ENCODE measurements at places on chromosomes 7 and 10.

- no peaks in the 10 kb centered on the region for H3K4me1 ChIP-seq
- peak; percentile 80 for DNase-seq
- no peaks in the 10 kb centered on the region for H3K36me3 ChIP-seq
- no peak overlapping the region for H3K4me3 ChIP-seq
- no peak overlapping the region for H3K27ac ChIP-seq
- no peaks in the 10 kb centered on the region for H3K27me3 ChIP-seq
Observed at GRCh38 chr7:131745390-131746248, 189.2 kb upstream of the PODXL start.

DNA sequence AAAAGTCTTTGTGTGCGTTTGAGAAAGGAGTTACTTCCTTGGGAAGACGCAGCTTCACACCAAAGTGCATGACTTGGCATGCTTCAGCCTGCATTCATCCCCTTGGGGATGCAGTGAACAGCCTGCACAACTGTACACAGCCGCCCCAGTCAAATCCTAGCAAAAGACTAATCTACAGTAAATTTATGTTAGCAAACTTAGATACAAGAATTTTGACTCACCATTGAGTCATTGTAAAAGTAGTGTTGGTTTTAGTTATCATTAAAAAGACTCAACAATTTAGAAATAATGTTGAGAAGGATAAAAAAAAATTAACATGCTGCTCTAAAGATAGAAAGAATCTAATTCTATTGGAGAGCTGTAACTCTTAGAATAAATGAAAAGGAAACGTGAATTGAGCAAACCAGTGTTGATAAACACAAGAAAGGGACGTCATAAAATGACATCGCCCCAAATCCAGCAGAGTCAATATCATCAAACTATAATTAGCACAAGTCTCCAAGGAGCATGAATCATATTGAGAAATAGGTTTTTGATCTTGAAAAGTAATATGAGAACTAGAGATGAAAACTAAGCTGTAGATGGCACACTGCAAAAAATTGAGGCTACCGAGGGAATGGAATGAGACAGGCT lies 11.9 kb upstream of the OPTN start:
- H3K4me3 ChIP-seq, result no peak overlapping the region
- DNase-seq, result peak; percentile 42
- no peaks in the 10 kb centered on the region for H3K4me1 ChIP-seq
- H3K36me3 ChIP-seq, result no peaks in the 10 kb centered on the region
- H3K27me3 ChIP-seq, result no peaks in the 10 kb centered on the region

GRCh38 chr10:11831520-11831951 lies 8.4 kb downstream of the PROSER2 start:
- H3K4me1 ChIP-seq, result peaks cover 34% of the 10 kb centered on the region
- no peak overlapping the region for H3K4me3 ChIP-seq
- peak overlapping the region; percentile 71 for H3K27ac ChIP-seq
- no peak for DNase-seq
- H3K36me3 ChIP-seq, result no peaks in the 10 kb centered on the region

DNA sequence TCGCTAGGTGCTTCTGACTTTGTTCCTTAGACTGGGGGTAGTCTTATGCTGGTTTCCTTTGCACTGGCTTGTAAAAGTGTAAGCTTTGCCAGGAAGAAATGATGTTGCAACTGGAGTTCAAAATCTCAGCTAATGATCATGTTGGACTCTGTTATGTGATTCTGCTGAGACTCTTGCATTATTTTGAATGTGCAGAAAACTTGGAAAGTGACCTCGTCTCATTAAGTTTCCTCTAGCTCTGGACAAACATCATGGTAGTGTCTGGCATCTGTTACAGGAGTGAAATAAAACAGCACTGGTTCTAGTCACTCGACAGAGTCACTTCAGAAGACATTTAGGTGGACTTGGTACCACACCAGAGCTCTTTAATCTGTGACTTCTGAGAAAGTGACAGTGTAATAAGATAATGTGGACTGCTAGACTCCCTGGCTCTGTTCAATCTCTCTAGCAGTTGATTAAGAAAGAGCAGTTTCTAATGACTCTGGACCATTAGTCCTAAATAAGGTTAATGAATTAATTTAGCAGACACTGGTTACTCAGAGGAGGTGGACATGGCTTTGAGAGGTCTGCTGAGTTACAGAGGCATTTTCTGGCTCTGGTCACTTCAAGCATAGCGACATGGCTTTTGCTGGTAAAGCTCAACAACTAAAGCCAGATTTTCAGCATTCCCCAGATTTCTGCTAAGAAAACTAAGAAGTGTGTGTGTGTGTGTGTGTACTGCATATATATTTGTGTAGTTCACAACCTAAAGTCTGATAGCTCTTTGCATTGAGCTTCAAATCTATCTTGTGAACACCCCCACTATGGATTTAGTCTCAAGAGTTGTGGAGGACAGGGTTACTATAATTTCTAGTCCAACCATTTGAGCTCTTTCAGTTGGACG lies 2.0 kb downstream of the NRP1 start:
- H3K27me3 ChIP-seq, result peaks cover 16% of the 10 kb centered on the region
- H3K4me1 ChIP-seq, result peaks cover 36% of the 10 kb centered on the region
- peaks cover 13% of the 10 kb centered on the region for H3K36me3 ChIP-seq

- H3K27me3 ChIP-seq, result no peaks in the 10 kb centered on the region
- no peak overlapping the region for H3K4me3 ChIP-seq
- no peaks in the 10 kb centered on the region for H3K36me3 ChIP-seq
- peaks cover 6% of the 10 kb centered on the region for H3K4me1 ChIP-seq
Observed at GRCh38 chr7:22482503-22482902, 17.5 kb downstream of the STEAP1B start.

DNA sequence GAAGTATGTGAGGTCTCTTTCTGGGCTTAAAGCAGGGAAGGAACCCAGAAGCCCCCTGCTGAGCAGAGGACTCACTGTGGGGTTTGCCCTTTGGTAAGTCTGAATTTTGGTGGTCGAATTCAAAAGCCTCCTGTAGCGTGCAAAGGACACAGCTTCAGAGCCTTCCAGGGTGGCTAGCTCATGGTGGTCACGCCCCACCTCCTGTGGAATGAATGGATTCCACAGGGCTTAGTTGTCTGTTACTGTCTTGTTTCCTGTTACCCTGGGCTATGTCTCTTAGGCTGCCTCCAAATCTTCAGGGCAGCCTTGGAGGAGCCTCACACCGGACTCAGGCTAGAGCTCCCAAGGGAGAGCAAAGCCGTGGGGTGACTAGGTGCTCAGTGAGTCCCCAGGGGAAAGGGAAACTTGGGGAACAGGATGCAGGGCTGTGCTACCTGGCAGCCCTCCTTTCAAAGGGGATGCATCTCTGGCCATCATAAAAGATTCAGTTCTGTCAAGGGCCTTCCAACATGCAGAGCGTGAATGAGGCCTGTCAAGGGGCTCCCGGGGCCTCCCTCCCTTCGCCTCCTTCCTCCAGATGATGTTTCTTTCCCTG lies 211.7 kb downstream of the CCSER2 start:
- no peak overlapping the region for H3K27ac ChIP-seq
- DNase-seq, result no peak
- H3K27me3 ChIP-seq, result no peaks in the 10 kb centered on the region
- H3K36me3 ChIP-seq, result no peaks in the 10 kb centered on the region
- peak overlapping the region; percentile 32 for H3K4me3 ChIP-seq
- H3K4me1 ChIP-seq, result peaks cover 10% of the 10 kb centered on the region

GRCh38 chr10:93437086-93437945 lies 44.8 kb downstream of the MYOF start:
- no peaks in the 10 kb centered on the region for H3K36me3 ChIP-seq
- no peaks in the 10 kb centered on the region for H3K27me3 ChIP-seq
- peak overlapping the region; percentile 93 for H3K27ac ChIP-seq
- H3K4me3 ChIP-seq, result no peak overlapping the region

- no peak overlapping the region for H3K4me3 ChIP-seq
- no peaks in the 10 kb centered on the region for H3K27me3 ChIP-seq
- peaks cover 100% of the 10 kb centered on the region for H3K36me3 ChIP-seq
- H3K27ac ChIP-seq, result no peak overlapping the region
Observed at GRCh38 chr7:44057181-44057848, 8.1 kb downstream of the PGAM2 start.

- peaks cover 24% of the 10 kb centered on the region for H3K4me1 ChIP-seq
- no peaks in the 10 kb centered on the region for H3K27me3 ChIP-seq
- DNase-seq, result peak; percentile 68
- H3K4me3 ChIP-seq, result peak overlapping the region; percentile 69
- peak overlapping the region; percentile 99 for H3K27ac ChIP-seq
- no peaks in the 10 kb centered on the region for H3K36me3 ChIP-seq
Observed at GRCh38 chr7:55366461-55367070, 1.4 kb downstream of the LANCL2 start.

DNA sequence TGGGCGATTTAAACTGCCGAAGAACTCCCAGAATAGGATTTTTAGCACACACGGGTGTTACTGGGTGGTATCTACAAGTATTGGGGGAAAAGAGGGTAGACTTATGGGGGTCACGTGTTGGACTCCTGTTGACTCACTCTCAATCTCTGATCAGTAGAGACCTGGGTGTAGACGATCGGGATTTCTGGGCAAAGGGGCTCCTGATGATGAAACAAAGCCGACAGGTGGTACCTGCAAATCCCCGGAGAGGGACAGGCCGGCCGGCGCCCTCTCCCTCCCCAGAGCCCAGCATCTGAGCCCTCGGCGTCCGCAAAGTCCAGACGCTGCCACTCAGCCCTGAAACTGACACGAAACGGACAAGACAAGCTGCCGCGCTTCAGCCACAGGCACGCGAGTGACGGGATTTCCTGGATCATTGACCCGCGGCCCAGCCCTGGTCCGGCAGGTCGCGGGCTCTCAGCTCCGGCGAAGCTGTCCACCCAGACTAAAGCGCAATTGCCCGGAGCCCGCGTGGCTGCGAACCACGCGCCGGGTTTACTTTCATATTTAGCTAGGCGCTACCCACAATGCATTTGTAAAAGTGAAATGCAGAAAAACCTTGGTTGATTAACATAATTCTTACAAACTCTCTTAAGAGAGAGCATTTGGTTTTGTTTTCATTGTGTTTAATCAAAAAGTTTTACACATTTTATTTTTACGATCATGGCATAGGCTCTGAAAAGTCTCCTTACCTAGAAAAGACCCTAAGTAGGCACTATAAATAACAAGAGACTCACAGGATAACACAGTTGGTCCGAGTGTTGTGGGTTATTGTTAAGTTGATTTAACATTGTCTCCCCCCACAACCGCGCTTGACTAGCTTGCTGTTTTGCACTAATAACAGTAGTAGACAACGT lies 56.9 kb upstream of the EZH2 start:
- H3K4me1 ChIP-seq, result no peaks in the 10 kb centered on the region
- no peaks in the 10 kb centered on the region for H3K27me3 ChIP-seq
- H3K27ac ChIP-seq, result peak overlapping the region; percentile 93
- no peaks in the 10 kb centered on the region for H3K36me3 ChIP-seq
- peak overlapping the region; percentile 70 for H3K4me3 ChIP-seq

DNA sequence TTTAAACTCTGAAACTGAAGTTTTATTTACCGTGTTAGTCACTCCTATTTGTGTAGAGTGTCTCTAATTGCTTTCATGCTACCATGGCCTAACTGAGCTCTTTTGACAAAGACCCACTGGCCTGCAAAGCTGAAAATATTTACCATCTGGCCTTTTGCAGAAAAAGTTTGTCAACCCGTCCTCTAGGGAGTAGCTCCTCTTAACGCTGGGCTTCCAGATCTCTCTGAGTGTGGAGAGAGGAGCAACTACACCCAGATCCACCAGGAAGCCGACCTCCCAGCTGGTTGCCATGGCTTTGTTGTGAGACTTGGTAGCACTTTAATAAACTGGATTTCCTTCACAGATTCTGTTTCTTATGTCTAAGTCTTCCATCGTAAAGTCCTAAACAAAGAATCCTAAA lies 4.2 kb upstream of the C10orf71 start:
- H3K4me3 ChIP-seq, result no peak overlapping the region
- H3K27me3 ChIP-seq, result no peaks in the 10 kb centered on the region
- H3K27ac ChIP-seq, result no peak overlapping the region

- DNase-seq, result no peak
- H3K27ac ChIP-seq, result no peak overlapping the region
- no peak overlapping the region for H3K4me3 ChIP-seq
- H3K4me1 ChIP-seq, result peaks cover 38% of the 10 kb centered on the region
- no peaks in the 10 kb centered on the region for H3K36me3 ChIP-seq
Observed at GRCh38 chr10:100750291-100751210, 5.2 kb downstream of the PAX2 start.

DNA sequence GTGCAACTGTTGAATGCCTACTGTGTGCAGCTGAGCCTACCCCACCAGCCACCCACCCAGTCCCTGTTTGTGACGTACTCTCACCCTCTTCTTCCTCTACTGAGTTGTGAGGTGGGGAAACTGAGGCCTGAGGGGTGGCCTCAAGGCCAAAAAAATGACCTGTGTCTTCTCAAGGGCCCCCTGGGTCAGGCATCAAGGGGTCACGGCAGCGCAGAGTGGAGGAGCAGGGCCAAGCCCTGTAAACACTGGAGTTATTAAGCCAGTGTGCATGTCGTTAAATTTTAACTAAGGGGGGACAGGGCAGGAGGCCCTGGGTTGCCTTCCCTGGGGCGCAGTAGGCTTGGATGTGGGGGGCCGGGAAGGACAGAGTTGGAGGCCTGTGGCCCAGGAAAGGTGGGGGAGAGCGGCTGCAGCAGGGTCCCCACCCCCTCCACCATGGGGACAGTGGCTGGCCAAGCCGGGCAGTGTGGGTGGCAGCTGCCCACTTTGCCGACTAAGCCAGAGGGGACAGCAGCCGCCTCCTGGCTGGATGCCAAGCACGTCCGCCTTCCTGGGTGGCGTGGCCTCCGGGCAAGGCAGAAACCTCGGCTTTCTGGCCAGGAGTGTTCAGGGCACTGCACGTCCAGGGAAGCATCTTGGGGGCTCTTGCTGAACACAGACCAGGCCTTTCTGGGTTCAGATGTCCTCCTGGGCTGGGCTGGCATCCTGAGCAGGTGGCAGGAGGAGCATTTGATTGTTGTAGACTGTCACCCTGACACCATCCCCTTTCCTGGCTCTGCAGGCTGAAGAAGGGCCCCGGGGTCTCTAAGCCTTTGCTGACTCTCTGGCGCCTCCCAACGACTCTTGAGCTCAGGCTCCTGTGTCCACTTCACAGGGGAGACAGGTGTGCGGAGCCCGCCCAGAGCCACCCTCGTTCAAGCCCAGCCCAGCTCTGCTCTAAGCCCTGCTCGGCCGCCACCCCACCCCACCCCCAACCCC lies 1.9 kb downstream of the SLC29A4 start:
- H3K4me3 ChIP-seq, result no peak overlapping the region
- peak; percentile 88 for DNase-seq
- peaks cover 9% of the 10 kb centered on the region for H3K27me3 ChIP-seq
- no peak overlapping the region for H3K27ac ChIP-seq

DNA sequence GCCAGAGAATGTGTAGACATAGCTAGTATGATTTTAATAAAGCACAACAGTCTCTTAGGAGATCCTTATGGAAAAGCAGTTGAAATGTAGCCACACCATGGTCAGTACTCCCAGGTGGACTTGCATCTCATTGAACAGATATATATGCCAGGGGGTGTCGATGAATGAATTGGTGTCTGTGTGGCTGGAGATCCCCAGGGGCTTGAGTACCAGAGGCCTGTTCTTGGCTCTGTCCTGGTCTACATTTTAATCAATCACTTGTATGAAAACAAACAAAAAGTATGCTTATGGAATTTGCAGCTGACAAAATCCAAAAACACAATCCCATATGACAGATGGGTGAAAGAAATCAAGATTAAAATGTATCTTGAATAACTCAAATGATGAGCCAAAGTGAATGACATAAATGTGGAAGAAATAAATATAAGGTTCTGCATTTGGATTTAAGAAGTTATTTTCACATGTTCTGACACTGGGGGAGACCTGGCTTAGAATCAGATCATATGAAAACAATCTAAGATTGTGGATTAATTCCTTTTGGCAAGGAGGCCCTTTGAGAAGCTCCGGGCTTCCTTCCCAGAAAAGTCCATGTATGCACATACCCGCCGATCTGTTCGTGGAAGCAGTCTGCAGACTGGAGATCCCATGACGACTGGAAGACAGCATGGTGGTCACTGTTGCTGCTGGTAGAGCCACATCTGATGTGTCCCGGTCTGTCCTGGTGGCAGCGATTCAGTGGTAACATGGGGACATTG lies 15.6 kb downstream of the CLEC2L start:
- no peaks in the 10 kb centered on the region for H3K36me3 ChIP-seq
- H3K27me3 ChIP-seq, result no peaks in the 10 kb centered on the region
- no peak overlapping the region for H3K4me3 ChIP-seq
- peaks cover 3% of the 10 kb centered on the region for H3K4me1 ChIP-seq
